Anterior cingulate cortex (tissue), 58 donors: ENCODE measurements at places on chromosomes 6 and 20.

DNA sequence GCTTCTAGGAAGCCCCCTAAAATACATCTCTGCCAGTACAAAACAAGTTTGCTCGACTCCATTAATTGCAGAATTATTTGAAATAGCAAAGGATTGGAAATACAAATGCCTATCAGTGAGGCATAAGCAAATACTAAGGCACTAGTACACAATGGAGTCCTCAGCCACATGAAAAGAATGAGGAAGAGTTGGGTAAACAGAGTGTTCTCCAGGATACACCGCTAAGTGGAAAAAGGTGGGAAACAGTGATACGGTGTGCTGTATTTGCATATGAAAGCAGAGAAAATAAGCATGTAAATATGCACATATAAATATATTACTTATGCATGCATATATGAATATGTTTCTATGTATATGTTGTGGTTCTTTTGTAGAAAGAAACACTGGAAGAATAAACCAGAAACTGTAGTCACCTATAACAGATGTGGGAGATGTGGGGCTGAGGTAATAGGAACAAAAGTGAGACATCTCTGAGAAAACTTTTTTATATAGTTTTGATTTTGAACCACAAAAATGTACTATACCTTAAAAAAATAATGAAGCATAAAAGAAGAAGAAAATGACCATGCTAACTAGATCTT is 143.4 kb upstream of the MYLIP start:
- DNase-seq: no peak

GRCh38 chr6:143055213-143055612 is 5.5 kb upstream of the AIG1 start:
- DNase-seq: no peak

GRCh38 chr6:29355603-29356002 is 13.1 kb downstream of the OR5V1 start:
- DNase-seq: no peak

DNA sequence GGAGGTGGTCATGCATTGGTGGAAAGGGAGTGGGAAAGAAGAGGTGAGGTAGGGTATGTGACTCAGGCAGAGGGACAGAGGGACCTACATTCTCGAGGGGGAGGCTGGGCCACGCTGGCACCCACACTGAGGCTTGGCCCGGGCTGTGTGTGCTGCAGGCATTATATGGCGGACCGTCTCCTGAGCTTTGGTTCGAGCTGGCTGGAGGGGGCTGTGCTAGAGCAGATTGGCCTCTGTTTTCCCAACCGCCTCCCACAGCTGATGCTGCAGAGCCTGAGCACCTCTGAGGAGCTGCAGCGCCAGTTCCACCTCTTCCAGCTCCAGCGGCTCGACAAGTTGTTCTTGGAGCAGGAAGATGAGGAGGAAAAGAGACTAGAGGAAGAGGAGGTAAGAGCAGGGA is 23.4 kb downstream of the DNPH1 start:
- DNase-seq: no peak

DNA sequence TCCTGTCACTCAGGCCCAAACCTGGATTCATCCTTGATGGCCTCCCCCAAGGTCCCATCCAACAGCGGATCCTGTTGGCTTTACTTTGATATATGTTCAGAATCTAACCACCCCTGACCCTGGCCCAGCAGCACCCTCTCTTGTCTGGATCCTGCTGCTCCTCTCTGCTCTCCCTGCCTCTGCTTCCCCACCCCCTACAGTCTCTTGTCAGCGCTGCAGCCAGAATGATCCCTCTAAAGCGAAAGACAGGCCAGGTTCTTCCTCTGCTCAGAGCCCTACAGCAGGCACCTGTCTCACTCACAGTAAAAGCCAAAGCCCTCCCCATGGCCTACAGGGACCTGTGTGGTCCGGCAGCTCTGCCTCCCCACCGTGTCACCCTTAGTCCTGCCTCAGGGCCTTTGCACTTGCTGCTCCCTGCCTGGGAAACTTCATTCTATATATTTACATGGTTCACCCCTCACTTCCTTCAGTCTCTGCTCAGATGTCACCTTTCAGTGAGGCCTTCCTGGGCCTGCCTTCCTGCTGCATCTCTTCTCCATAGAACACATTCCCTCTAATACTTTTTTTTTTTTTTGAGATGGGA is 37.4 kb upstream of the KCNB1 start:
- no peak for DNase-seq

DNA sequence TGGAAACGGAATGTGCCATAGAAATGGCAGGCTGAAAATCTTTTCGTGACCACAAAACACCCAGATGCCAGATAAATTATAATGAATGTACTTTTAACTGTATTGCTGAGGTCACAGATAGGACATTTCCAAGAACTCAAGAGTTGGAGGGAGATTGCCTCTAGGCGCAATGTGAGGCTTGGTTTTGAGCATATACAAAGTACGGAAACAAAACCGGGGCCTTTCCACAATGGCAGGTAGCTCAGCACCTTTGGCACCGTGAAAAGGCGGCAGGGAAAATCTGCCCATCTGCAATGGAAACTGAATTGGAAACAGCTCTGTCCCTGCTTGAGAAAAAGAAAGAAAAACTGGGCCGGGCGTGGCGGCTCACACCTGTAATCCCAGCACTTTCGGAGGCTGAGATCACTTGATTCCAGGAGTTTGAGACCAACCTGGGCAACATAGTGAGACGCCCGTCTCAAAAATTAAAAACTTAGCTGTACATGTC is 10.5 kb upstream of the C20orf144 start:
- DNase-seq: no peak

- no peak for DNase-seq
Observed at GRCh38 chr20:62019881-62020492, 45.7 kb downstream of the TAF4 start.

DNA sequence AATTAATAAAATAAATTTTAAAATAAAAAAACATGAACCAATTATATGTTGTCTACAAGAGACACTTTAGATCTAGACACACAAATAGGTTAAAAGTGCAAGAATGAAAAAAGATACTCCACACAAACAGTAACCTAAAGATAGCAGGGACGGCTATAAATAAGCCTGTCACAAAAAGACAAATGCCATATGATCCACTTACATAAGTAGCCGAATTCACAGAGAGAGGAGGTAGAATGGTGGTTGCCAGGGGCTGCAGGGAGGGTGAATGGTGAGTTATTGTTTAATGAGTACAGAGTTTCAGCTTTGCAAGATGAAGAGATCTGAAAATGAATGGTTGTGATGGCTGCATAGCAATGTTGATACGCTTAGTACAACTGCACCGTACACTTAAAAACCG is 32.7 kb downstream of the KATNA1 start:
- no peak for DNase-seq
